Stimulated activated CD4-positive, alpha-beta T cell treated with anti-CD3 and anti-CD28 coated beads, Interleukin-12 subunit alpha, Interleukin-12 subunit beta, amount 100 ng/mL, for 24 hours (primary cell): ENCODE measurements at places on chromosomes 12 and 14.
A peak's percentile ranks its signal among the peaks of the same experiment; 100 is the strongest.

- peak; percentile 70 for DNase-seq
Observed at GRCh38 chr12:57111031-57111734, at the start of gene STAT6. STAT6 (minus strand) TSS chr12:57111362; CDS start chr12:57108278, 3,084 bp downstream.

GRCh38 chr12:66679461-66680084, 697 bp upstream of the GRIP1 start:
- DNase-seq, result no peak

DNA sequence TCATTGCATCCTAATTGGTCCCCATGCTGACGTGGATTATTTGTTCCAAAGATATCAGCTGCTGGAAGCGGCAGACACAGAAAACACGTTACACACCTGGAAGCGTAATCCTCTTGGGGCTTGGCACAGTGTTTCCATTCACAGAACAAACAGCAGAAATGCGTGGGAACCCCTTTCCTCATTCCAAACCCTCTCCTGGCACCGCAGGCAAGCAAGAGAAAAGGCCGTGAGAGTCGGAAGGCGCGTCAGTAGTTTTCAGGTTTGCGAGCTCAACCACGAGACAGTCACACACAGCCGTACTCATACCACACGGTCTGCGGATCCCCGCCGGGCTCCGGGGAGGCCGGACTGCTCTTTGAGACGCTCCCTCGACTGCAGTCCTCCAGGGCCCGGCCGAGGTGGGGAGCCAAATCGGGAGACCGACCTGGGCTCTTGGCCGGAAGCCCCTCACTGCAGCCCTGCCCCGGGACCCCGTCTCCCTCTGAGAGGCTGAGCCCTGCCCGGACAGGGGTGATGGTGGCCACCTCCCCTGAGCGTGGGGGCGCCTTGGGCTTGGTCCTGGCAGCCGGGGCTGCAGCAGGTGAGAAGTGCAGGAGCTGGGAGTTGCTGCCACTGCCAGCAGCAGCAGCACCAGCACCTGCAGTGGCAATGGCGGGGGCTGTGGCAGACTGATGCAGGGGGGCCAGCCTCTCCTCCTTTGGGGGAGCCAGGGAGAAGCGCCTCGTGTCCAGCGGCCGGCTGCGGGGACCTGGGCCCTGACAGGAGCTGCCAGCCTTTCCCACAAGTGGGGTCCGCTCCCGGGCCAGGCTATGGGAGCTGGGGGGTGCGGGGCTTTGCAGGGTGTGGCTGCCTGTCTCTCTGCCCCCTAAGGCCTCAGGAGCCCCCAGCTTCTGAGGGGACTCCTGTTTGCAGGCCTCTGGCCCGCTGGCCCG, 28.1 kb upstream of the GPR68 start:
- no peak for DNase-seq

DNA sequence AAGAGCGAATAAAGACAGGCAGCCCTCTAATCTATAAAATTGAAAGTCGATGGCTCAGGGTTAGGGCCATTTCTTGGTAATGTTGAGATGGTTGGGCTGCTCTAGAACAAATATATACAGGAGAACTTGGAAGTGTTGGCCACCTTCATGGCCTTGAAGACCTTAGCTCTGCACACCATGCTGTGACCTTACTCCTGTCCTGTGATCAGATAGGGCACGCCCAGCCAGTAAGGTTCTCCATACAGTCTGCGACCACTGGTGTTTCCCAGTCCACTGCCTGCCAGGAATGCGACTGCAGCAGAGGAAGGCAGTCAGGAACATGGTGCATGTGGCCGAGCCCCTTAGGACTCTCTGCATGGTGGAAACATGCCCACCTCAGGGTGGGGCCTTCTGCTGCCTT, 73.2 kb upstream of the PSMA6 start:
- DNase-seq, result no peak

DNA sequence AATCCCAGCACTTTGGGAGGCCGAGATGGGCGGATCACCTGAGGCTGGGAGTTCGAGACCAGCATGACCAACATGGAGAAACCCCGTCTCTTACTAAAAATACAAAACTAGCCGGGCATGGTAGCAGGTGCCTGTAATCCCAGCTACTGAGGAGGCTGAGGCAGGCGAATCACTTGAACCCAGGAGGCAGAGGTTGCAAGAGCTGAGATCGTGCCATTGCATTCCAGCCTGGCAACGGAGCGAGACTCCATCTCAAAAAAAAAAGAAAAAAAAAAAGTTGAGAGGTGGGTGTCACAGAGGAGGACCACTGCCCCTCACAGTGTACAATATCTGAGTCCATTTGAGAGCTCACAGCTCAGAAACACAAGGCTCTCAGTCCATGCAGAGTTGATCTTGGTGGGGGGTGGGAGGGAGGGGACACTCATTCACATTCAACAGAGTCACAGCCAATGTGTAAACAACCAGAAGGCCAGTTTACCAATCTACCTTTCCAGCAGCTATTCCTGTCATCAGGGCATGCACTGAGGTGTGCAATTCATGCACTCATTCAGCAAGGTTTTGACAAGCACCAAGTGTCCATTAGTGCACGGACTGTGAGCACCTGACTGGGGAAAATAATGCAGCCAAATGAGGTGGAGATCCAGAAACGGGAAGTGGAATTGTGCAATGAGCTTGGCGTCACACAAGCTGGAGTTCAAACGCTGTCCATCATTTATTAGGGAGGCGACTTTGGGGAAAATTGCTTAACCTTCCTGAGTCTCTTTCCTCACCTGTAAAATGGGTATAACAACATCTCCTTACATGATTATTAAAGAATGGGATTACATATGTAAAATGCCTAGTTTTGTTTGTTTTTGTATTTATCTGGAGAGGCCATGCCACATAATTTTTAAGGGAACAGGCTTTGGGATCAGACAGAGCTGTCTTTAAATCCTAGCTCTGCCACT, 4.4 kb upstream of the EIF5 start:
- DNase-seq, result no peak

DNA sequence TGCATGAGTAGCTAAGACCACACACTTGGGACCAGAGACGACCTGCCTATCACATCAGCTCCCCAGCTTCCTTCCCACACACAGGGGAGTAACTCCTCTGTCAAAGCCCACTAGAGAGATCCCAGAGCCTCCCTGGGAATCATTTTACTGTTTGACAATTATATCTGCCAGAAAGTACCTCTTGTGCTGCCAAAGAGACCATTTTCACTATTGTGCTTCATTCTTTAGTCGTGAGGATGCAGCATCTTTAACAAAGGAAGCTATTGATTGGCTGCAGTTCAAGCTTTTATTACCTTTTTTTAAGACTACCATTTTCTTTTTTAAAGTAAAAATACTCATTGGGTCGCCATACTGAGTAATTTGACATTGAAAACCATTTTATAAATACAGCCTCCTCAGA, 194.5 kb upstream of the RGS6 start:
- no peak for DNase-seq

GRCh38 chr12:95286713-95287112, 69.1 kb downstream of the VEZT start:
- no peak for DNase-seq

DNA sequence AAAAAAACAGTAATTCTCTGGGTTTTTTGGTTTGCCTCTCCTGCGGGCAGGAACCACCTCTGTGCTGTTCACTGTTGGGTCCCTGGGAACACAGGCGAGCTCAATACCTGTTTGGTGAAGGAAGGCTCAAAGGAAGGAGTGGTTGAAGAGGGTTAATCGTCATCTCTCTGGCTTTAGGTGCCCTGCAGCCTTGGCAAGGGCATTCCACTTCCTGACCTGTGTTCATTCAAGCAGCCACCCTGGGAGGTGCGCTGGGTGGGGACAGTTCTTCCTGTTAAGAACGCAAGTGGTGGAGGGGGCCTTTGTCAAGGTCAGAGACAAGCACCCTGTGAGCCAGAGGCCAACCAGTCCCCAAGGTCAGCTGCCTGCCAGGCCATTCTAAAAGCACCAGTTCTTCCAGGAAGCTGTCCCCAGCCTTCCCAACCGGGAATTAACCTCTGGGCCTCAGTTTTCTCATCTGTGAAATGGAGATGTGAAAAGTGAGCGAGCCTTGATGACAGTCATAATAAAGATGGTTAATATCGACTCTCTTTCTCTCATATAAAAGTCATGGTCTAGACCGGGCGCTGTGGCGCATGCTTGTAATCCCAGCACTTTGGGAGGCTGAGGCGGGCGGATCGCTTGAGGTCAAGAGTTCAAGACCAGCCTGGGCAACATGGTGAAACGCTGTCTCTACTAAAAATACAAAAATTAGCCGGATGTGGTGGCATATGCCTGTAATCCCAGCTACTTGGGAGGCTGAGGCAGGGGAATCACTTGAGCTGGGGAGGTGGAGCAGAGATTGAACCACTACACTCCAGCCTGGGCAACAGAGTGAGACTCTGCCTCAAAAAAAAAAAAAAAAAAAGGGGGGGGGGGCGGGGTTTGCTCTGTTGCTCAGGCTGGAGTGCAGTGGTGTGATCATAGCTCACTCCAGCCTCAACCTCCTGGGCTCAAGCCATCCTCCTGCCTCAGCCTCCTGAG, 6.1 kb downstream of the RHOF start:
- no peak for DNase-seq

- DNase-seq, result no peak
Observed at GRCh38 chr12:27911397-27911796, 61.1 kb downstream of the PTHLH start.

DNA sequence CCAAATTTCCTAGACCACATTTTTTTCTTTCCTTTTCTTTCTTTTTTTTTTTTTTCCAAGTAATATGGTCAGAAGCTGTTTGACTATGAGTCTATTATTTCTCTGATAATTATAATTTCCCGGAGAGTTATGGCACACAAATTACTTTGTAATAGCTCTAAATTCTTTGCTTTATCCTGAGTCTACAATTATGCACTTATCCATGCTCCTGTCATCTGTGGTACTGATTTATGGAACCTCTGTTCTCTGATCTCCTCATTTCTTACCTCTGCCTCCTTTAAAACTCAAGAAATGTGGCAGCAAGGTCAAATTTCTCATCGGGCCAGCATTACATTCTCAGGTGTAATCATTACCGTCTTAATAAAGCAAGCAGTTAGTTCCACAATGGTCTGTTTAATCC, 282.1 kb downstream of the PAWR start:
- no peak for DNase-seq
